Testis (tissue), 5 donors: ENCODE measurements at places on chromosomes 11 and 22. TPM values are rescaled to one million over a fixed set of nuclear protein-coding genes. Genes with fewer than 3 reads are reported as not detected.

TRIM51 gene
- polyA plus RNA-seq, result 0.20 TPM

EFCAB6 gene
- polyA plus RNA-seq, result 108 TPM

DNHD1 gene
- 83.2 TPM for polyA plus RNA-seq

RCOR2 gene
- polyA plus RNA-seq, result 7.9 TPM

IGLL1 gene
- polyA plus RNA-seq, result 36.9 TPM

SHISA8 gene
- not detected for polyA plus RNA-seq

ABCG4 gene
- polyA plus RNA-seq, result 11.2 TPM
